ENCODE measurements at places on chromosomes 7 and 10. TPM values are rescaled to one million over a fixed set of nuclear protein-coding genes. Genes with fewer than 3 reads are reported as not detected.

Gene DLG5
- 34.0 TPM for total RNA-seq

GRCh38 chr7:102101926-102102325 is 184.7 kb upstream of the SH2B2 start:
- DNase-seq = no peak

Gene SPDYE18
- 1.4 TPM for total RNA-seq

Gene PLAU
- total RNA-seq = 0.94 TPM

DNA sequence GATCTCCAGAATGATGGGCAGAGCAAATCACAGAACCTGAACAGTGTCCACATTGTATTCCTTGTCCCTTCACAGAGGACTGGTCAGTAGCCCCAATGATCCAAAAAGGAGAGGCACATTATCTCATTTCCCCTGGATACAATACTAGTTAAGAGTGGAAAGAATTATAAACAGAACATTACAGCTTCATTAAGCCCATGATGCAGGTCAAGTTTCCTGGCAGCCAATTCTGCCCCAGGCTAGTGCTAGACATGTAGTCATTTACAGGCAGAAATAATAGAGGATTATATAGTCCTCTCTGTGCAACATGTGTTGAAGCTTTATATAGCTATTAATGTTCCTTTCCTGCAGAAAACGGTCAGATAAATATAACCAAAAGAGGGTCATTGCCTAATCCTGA is 124.3 kb upstream of the WNT16 start:
- no peak for DNase-seq

- no peak for DNase-seq
Measured at GRCh38 chr10:43892062-43892770, 243.5 kb upstream of the ZNF32 start.

GRCh38 chr10:91341686-91342085 is 68.5 kb upstream of the HECTD2 start:
- no peak for DNase-seq

DNA sequence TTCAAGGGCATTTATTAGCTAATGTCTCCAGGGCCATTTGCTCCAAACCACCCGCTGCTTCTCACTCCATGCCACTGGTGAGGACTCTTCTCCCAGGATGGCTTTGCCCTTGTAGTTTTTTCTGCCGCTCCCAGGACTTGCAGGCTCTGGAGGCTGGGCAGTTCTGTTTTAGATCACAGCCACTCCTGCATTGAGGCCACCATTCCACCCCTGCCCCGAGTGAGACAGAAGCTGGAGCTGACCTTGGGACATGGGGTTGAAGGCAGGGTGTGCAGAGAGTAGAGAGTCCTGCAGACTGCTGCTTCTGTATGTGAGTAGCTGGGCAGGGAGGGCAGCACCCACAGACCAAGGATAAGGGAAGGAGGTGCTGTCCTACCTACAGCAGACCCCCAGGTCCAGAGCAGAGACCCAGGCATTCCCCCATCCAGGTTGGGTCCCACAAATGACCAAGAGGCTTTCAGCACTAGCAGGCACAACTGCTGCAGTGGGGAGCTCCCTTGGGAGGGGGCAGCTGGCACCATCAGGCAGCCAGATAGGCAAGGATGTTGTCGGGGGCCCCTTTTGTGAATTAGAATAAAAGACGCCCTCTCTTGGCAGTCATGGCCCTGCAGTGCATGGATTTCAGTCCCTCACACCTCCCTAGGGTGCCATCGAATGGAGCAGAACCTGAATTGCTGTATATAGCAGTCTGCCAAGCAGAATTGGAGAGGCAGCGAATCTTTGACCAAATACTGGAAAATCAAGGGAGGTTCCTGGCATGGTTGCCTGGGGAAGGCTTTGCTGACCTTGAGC is 22.7 kb upstream of the ADCYAP1R1 start:
- no peak for DNase-seq

Gene PCLO
- total RNA-seq = 48.5 TPM

- DNase-seq = no peak
Measured at GRCh38 chr7:134949171-134949570, 37.1 kb upstream of the AGBL3 start.

Gene SPDYE6
- 0.16 TPM for total RNA-seq
